Activated CD4-positive, alpha-beta T cell treated with anti-CD3 and anti-CD28 coated beads, Interleukin-2, amount 10 ng/mL, durations not matched to agents 24 days and 14 days (primary cell): ENCODE measurements at places on chromosomes 13 and 19.

- no peak for DNase-seq
Measured at GRCh38 chr19:12126707-12127106, 13.4 kb downstream of the ZNF20 start.

DNA sequence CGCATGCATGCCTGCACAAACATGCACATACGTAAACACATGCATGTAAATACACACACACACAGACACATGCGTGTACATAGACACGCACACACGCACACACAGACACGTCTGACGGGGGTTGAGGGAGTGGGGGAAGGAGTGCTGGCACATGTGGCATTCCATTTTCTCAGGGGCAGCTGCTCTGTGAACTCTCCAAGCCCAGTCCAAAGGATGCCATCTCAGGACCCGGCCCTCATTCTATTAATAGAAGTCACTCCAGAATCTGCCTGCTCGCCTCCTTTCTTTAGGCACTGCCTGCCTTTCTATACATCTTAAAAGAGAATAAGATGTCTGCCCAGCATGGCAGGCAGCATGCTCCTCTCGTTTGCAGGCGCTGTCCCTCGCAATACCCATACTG lies 5.3 kb downstream of the ARHGEF7 start:
- no peak for DNase-seq

DNA sequence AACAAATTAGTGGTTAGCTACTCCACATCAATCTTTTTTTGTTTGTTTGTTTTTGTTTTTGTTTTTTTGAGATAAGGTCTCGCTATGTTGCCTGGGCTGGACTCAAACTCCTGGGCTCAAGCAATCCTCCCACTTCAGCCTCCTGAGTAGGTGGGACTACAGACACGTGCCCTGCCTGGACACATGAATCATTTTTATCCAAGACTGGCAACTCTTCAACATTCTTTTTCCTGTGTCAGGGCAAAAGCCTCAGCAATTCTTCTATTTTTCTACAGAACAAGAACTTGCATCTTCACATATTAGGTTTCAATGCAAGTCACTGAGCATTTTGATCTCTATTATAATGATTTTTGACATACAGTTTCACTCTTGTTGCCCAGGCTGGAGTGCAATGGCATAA lies 76.8 kb upstream of the LRCH1 start:
- no peak for DNase-seq

GRCh38 chr19:6813659-6814058 lies 41.2 kb downstream of the VAV1 start:
- DNase-seq, result no peak

GRCh38 chr13:33933810-33934209 lies 115.9 kb downstream of the RFC3 start:
- DNase-seq, result no peak

DNA sequence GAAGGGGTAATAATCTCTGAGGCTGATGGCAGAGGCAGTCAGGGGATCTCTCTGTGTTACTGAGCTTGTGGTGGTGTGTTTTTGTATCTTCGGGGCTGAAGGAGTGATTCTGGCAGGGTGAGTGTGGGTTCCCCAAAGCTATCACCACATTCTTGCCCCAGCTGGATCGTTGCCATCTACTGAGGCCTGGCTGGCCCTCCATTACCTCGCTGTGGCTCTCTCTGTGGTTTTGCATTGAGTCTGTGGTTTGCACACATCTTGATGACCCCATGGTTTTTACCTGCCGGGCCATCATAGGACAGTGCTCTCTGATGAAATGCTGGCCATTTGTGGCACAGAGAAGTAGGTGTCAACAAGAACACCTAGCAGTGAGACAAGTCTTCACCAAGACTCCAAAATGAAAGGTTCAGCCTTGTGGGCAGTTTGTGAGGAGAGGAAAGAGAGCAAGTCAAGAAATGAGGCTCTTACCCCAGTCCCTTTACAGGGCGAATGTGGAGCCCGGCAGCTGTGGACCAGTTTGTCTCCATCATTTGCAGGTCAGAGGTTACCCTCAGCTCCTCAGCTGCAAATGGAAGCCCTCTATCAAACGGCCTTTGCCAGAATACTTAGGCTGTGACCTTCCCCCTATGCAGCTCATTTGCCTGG lies 69.0 kb upstream of the NPAS1 start:
- no peak for DNase-seq

GRCh38 chr13:33079960-33080359 lies 63.7 kb downstream of the KL start:
- DNase-seq, result no peak

GRCh38 chr19:2409352-2409912 lies 18.0 kb downstream of the TIMM13 start:
- DNase-seq, result no peak

GRCh38 chr19:30448386-30449077 lies 76.3 kb downstream of the ZNF536 start:
- DNase-seq, result no peak

- no peak for DNase-seq
Measured at GRCh38 chr19:20151617-20152145, 15.3 kb upstream of the ZNF486 start.

GRCh38 chr19:39158646-39159260 lies 33.2 kb downstream of the PAK4 start:
- DNase-seq, result no peak

DNA sequence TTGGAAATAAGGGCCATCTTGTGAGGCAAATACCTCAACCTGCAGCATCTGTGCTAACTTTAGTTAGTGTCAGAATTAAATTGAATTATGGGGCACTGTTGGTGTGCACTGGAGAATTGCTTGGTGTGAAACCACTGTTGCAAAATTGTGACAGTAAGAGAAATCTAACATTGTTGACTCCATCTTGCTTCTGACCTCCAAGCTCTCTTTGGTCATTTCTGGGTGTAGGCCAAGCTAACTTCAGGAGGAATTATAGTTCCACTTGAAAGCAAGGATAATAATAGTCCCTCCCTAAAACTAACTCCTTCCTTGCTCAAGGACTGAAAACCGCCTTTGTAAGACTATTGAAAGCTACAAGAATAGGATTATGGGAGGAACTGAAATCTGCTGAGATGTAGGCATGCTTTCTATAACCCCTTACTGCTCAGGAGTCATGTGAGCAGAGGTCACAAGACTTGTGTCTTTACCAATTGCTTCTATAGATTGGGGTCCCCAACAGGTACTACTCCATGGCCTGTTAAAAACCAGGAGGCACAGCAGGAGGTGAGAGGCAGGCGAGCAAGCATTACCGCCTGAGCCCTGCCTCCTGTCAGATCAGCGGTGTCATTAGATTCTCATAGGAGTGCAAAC lies 24.9 kb upstream of the GAS6 start:
- peak; percentile 34 for DNase-seq

- DNase-seq, result no peak
Measured at GRCh38 chr13:50518781-50519201, 324.7 kb downstream of the DLEU7 start.

GRCh38 chr13:41511827-41512226 lies 54.5 kb downstream of the RGCC start:
- DNase-seq, result no peak

DNA sequence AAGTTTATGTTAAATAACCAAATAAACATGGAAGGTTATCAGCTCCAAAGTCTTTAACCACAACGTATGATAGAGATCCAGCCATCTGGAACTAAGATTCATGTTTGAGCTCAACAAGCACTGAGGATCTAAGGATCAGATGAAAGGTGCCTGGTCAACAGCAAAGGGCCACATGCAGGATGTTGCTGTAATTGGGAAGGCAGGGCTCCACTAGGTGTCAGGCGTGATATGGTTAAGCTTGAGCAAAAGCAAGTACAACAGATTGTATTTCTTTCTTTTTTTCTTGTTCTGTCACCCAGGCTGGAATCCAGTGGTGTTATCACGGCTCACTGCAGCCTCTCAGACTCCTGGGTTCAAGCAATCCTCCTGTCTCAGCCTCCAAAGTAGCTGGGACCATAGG lies 12.0 kb downstream of the EBPL start:
- DNase-seq, result peak; percentile 65

DNA sequence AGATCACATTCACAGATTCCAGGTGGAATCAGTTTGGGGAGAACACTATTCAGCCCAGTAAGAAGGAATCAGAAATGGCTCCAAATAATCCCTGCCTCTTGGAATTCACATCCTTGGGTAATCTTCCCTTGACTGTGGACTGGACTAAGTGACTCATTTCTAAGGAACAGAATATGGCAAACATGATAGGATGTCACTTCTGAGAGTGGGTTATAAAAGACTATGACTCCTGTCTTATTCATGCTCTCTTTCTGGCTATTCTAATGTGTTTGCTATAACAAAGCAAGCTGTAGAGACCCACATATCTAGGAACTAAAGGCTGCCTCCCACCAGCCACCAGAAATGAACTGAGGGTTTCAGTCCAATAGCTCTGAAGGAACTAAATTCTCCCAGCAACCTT lies 37.8 kb downstream of the MBD3L2B start:
- no peak for DNase-seq

GRCh38 chr13:34076943-34077703 lies 259.2 kb downstream of the RFC3 start:
- DNase-seq, result no peak

- DNase-seq, result no peak
Measured at GRCh38 chr19:41922585-41922984, 5.7 kb downstream of the ERFL start.

DNA sequence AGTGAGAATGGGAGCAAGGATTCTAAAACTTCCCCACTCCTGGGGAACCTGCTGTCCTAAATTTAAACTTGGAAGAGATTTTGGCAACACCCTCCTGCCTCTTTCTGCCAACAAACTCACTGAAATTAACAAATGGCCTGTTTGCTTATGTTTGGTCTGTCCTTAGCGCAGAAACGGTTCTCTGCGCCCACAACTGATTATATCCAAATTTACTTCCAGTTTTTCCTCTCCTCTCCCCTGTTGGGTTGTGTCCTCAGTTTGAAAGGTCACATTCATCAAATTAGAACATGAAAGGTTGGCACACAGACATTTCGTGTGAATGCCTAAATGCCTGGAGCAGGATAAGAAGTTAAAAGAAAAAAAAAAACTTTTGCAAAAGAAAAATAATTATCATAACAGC lies 56.4 kb upstream of the MRI1 start:
- no peak for DNase-seq

DNA sequence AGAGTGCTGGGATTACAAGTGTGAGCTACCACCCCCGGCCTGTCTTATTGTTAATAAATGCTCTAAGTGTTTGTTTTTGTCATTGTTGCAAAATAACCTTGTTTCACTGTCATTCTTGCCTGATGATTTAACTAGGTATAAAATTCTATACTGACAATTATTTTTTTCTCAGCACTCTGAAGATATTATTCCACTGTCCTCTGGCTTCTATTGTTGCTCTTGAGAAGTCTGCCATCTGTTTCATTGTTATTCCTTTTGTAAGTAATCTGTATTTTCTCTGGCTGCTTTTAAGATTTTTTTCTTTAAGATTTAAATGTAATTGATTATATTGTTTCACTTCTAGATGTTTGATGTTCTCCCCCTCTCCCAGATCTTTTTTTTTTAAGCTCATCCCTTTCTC lies 17.6 kb downstream of the ZNF420 start:
- no peak for DNase-seq

DNA sequence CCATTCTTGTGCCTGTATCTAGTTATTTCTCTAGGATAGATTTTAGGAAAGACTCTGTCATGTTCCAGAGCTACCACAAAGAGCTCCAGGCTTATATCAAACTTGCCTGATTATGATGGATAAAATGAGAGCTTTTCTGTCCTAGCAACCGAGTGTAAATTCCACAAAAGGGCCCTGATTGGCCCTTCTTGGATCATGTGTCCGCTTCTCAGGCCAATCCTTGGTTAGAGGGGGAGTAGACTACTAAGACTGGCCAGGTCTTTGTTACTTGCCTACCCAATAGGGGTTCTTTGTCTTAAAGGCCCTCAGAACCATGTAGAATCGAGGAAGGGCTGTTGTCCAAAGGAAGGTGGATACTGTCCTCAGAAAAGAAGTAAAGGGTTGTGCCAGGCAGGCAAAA lies 2.4 kb downstream of the DHX34 start:
- DNase-seq, result peak; percentile 62

- DNase-seq, result no peak
Measured at GRCh38 chr13:75797239-75797638, 161.1 kb downstream of the LMO7 start.

GRCh38 chr13:98411617-98412265 lies 165.2 kb downstream of the STK24 start:
- no peak for DNase-seq

GRCh38 chr13:37107868-37108267 lies 2.4 kb upstream of the CSNK1A1L start:
- DNase-seq, result no peak

- DNase-seq, result no peak
Measured at GRCh38 chr19:7230826-7231225, 63.4 kb downstream of the INSR start.

- DNase-seq, result no peak
Measured at GRCh38 chr13:112723771-112724170, 33.9 kb downstream of the ATP11A start.

DNA sequence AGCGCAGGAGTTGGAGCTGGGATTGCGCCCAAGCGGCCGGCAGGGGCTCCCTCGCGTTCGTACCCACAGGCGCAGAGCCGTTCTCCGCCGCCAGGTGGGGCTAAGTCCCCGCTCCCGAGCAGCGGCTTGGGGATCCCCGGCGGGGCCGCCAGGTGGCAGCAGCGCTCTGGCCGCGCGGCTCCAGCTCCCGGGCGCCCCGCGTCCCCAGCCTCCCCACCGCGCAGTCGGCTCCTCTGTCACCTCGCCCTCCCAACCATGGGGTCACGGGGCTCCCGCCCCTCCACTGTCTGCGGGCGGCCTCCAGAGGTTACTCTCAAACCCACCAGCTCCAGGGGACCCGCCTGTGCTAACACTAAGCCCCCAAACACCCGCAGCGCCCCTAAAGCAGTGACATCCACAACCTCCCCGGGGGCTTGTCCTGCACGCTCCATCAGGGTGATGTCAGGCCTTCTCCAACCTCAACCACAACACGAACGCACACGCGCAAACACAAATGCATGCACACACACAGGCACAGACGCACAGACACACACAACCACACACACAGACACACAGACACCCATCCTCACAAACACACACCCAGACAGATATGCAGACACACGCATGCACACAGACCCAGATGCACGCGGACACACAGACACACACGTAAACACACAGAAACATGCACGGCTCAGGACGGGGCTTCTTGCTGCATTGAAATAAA lies 18.4 kb upstream of the KCTD15 start:
- DNase-seq, result peak; percentile 96

GRCh38 chr19:49997709-49998108 lies 27.5 kb downstream of the VRK3 start:
- DNase-seq, result peak; percentile 72

- peak; percentile 94 for DNase-seq
Measured at GRCh38 chr19:12796146-12797071, 5.1 kb downstream of the JUNB start.

- DNase-seq, result no peak
Measured at GRCh38 chr13:77584106-77584505, 48.6 kb downstream of the SCEL start.
